T-helper 2 cell (primary cell): ENCODE measurements at places on chromosomes 2 and 18.

GRCh38 chr18:45456090-45457021 lies 158.9 kb upstream of the SLC14A2 start:
- DNase-seq: no peak

DNA sequence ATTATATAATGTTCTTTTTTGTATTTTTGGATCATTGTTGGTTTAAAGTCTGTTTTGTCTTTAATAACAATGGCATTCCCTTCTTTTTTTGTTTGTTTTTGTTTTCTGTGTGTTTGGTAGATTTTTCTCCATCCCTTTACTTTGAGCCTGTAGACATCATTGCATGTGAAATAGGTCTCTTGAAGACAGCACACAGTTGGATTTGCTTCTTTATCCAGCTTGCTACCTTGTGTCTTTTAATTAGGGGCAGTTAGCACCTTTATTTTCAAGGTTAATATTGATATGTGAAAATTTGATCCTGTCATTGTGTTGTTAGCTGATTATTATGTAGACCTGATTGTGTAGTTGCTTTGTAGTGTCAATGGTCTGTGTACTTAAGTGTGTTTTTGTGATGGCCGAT lies 235.7 kb downstream of the KCNJ3 start:
- DNase-seq: no peak

- DNase-seq: no peak
Measured at GRCh38 chr18:28823506-28824182, 646.7 kb upstream of the CDH2 start.

DNA sequence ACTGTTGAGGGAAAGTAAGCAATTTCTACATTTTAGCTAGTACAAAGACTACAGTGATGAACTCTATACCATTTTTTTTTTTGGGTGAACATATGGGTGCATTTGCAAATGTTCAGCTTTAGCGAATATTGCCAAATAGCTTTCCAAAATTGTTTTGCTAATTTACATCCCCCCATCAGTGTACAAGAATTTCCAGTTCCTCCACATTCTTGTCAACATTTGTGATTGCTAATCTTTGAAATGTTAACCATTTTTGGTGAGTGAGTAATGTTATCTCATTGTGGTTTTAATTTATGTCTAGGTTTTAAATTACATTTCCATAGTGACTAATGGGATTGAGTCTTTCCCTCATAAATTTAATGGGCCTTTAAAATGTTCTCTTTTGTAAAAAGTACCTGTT lies 16.4 kb upstream of the CNRIP1 start:
- DNase-seq: no peak

DNA sequence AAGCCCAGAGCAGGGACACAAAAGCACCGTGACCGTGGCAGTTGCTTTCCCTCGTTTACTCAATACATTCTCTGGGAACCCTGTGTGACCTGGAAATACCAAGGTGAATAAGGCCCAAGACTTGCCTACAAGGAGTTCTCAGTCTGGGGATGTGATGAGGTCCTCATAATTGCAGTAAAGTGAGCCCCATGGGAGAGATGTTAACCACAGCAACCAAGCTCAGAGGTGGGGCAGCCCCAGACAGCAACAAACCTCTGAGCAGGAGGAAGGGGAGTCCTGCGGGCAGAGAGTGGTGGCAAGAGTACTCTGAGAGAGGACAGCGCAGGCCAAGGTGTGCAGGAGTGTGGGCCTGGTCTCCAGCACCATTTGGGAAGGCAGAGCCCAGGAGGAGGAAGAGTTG lies 91.6 kb downstream of the TTC32 start:
- no peak for DNase-seq

DNA sequence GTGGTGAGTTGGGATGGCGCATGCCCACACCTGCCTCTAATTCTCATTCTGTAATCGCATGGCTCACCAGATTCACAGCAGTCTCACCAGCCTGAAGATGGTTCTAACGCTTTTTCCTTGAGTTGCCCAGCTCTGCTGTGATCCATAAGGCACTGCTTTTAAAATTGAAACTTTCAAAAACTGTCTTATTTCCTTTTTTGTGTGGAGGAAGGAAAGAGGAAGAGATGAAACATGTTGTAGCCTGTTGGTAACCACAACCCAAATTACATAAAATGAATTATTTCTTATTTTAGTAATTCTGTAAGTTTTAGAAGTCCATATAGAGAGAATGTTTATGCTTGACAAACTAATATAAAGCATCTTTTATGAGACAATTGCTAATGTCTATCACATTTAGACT lies 165.4 kb downstream of the RBM43 start:
- DNase-seq: no peak

DNA sequence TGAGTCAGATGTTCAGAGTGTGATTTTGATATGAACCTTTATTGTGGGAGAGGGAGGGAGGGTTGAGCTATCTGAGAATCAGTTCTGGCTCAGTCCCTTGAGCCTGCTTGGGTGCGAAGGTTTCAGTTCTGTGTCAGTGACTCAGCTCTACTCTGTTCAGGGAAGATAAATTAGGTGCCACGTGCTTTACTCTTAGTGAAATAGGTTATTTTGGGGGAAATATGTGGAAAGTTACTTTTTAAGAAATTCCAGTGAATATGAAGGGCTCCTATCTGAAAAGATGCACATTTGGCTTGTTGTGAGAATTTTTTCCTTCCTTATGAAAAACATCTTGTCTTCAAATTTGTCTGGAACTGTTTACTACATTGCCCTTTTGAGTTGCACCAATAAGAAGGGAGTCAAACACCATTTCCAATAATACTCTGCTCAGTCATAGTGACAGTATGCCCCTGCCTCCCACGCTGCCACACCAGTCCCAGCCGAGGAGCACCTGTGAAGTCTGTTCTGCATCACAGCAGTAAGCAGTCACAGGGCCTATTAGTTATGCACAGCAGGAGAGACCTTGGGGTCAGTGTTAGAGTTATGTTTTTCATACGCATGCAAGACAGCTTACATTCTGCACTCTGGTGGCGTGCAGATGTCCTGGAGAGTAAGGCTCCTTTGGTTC lies 32.8 kb upstream of the DNAH7 start:
- DNase-seq: no peak

GRCh38 chr2:179796213-179797007 lies 65.0 kb downstream of the ZNF385B start:
- no peak for DNase-seq

DNA sequence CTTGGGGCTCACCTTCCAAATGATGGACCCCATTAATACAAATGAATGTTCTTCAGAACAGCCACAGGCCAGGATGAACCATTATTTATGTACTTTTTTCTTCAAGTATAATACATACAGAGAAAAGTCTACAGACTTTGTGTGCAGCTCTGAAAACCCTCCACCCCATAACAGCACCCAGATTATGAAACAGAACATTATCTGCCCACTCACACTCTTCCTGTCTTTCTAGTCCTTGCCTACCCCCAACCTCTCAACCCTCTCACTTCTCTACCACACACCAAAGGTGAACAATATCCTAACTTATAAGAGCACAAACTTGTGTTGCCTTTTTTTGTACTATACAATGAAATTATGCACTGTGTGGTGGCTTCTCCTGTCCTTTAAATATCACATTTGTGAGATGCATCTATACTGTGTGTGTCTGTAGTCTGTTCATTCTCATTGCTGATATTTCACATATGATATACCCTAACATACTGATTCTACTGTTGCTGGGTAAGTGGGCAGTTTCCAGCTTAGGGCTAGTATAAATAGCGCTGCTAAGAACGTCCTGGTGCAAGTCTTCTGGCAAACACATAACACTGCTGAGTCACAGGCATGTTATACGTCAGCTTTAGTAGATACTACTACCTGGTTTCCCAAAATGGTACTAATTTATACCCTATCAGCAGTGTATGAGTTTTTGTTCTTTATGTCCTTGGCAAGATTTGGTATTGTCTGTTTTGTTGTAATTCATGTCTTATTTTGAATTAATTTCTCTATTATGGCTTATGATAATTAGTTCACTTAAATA lies 1.0 kb upstream of the NPHP1 start:
- no peak for DNase-seq

GRCh38 chr2:102437122-102437521 lies 14.2 kb downstream of the IL18RAP start:
- no peak for DNase-seq

GRCh38 chr2:231613331-231613662 lies 20.6 kb downstream of the TEX44 start:
- DNase-seq: no peak

- DNase-seq: no peak
Measured at GRCh38 chr2:191382801-191383200, 137.6 kb downstream of the MYO1B start.

DNA sequence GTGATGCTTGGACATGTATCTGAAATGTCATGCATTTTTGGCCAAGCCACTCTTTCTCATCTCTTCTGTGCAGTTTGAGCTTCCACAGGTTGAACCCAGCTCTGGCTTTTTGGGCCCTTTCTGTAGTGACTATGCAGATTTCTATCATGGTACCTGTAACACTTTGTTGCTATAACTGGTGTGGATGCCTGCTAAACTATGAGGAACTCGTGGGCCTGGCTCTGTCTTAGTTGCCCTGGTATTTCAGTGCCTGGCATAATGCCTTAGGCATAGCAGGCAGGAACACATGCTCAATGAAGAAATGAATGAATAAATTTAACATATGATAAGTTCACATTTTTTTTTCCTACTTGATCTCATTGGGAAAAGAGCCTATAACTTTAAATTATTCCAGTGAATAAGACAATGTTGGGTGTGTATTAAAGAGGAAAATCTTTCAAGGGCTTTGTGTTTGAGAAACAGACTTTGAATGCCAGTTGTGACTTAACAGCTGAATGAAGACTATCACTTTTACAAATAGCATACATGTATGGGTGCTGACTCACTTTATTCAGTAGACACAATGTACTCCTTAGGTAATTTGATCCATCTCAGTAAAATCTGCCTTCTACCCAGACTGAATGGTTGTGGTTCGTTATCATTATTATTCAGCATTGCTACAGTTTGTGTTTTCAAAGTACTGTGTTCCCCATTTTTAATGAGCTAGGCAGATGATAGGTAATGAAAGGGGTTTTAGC lies 86.4 kb upstream of the MAP4K3 start:
- DNase-seq: no peak

GRCh38 chr2:28568036-28568435 lies 72.2 kb downstream of the PLB1 start:
- DNase-seq: no peak

DNA sequence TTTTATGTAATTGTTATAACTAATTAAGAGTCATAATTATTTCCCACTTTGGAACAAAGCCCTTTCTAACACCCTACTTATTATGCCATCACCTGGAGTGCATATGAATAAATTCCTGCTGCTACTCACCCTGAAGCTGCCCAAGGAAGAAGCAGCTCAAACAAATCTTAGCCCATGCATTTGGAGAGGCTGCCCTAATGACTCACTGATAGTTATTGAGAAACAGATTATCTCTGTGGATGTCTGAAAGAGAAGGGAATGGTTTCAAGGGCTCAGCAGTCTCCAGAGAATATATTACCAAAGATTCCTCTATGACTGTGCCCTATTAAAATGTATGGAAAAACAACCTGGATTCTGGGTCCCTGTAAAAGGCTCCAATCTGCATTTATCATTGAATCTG lies 81.0 kb downstream of the GPR39 start:
- no peak for DNase-seq

DNA sequence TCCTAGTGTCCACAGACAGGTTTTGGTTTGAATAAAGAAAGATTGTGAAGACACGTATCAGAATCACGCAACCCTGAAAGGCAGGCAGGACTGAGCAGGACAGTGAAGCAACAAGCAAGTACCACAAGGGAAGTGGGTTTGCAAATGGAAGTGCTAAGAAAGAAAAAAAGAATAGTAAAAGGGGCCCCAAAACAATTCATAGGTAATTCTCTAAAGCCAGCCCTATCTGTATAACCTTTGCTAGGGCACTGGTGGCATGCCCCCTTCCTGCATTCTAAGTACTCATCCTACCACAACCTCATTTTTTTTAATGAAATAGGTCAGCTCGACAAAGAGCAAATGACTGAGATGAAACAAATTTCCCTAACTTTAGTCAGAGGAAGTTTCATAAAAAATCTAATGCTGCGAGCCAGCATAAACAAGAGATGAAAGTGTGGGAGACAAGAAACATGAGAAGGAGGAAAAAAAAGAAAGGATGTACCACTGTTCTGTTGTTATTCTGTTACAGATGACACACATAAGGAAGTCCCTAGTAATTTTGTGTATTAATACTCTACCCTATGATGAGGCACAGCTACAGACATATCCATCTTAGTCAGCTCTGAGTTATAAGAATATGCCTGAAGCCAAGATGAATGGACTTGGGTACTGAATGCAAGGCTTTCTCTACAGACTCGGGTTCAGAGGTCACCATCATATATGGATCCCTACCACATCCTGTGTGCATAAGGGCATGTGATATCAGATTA lies 32.2 kb downstream of the IKZF2 start:
- DNase-seq: peak; percentile 81

DNA sequence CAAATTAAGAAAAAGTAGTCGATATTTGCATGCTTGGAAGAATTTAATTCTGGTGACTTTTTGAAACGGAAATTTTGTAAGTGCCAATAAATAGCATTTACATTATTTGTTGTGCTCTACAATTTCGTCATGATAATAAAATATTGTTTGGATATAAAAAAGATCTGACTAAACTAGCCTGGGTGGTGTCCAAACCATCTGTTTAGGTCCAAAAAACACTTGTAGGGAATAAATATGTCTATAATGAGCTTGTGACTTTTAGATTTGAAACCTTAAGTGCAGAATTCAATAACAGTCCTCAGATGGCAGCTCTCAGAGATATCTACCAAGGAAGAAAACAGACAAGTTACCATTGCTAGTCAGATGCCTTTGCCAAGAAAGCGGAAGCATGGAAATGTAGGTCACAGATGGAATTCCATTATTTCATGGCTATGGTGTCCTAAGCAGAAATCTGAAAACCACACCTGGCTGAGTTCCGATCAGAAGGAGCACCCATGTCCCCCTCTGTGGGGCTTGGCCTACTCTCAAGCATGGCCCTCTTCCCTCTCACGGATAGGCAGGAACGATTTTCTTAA lies 731.1 kb downstream of the RNF144A start:
- DNase-seq: no peak

- DNase-seq: no peak
Measured at GRCh38 chr2:229453230-229453629, 182.1 kb upstream of the PID1 start.

- DNase-seq: no peak
Measured at GRCh38 chr2:55929476-55929875, 5.9 kb upstream of the EFEMP1 start.

DNA sequence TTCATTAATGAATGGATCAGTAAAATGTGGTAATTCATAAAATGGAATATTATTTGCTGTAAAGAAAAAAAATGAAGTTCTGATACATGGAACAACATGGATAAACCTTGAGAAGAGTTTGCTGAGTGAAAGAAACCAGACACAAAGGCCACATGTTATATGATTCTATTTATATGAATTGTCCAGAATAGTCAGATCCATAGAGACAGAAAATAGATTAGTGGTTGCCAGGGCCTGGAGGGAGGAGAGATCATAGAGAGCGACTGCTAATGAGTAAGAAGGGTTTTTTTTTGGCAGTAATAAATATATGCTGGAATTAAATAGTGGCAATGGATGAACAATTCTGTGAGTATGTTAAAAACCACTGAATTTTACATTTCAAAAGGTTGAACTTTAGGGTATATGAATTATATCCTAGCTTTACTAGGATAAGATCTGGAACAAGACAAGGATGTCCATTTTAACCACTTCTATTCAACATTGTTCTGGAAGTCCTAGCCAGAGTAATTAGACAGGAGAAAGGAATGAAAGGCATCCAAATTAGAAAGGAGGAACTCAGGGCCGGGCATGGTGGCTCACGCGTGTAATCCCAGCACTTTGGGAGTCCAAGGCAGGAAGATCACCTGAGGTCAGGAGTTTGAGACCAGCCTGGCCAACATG lies 48.8 kb downstream of the MAPRE2 start:
- DNase-seq: no peak
